ENCODE measurements at places on chromosomes 1 and 21.

- ATAC-seq = no peak
Observed at GRCh38 chr1:41741244-41741643, 177.5 kb downstream of the HIVEP3 start.

- ATAC-seq = no peak
Observed at GRCh38 chr1:3466366-3467075, 12.1 kb downstream of the ARHGEF16 start.

- no peak for ATAC-seq
Observed at GRCh38 chr1:119467219-119467618, 39.8 kb upstream of the HSD3B1 start.

DNA sequence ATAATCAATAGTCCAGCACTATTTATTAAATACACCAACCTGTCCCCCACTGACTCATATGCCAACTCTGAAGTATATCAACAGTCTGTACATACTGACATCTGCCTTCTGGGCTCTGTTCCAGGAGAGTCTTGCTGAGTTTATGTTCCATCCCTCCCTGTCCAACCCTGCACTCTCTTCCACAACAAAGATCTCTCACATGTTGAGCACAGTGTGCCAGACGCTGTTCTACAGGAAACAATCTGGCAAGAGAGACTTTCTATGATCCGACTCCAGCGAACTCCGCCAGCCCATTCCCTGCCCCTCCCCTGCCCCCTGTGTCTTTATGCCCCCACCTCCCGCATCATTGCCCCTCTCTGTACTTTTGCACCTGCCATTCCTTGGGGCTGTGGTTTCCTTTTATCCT is 3.4 kb downstream of the LACTBL1 start:
- no peak for ATAC-seq

DNA sequence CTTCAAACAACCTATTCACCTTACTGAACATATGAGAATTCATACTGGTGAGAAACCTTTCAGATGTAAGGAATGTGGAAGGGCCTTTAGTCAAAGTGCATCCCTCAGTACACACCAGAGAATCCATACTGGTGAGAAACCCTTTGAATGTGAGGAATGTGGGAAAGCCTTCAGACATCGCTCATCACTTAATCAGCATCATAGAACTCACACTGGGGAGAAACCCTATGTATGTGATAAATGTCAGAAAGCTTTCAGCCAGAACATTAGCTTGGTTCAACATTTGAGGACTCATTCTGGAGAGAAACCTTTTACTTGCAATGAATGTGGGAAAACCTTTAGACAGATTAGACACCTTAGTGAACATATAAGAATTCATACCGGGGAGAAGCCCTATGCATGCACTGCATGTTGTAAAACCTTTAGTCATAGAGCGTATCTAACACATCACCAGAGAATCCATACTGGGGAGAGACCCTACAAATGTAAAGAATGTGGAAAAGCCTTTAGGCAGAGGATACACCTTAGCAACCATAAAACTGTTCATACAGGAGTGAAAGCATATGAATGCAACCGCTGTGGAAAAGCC is 13.2 kb upstream of the EXO5 start:
- ATAC-seq = no peak

DNA sequence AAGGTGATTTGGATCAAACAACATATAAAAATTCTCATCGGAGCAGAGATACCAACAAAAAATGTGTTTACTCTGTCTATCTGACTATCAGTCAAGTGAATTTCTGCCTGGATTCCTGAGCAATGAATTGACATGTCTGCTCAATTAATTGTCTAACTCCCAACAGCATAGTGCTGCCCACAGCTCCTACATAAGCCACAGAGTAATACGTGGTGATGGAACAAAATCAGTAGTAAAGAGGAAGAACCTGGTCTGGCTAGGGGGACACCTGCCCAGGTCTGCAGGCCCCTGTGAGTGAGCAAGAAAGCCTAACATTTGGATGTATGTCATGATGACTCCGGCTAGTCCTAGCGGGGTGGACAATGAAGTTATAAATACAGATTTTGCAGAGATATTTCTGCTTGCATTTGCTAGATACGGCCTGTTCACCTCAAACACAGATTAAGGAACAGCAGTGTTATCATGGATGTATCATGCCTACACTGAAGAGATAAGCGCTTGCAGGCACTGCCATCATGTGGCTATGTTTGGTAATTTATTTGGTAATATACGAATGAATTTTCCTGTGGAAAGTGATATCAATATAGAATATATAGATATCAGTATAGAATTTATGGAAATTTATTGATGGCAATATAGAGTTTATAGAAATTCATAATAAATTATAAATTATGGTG is 69.6 kb upstream of the LRRC8B start:
- ATAC-seq = peak; percentile 62

GRCh38 chr21:46038871-46039397 is 57.4 kb downstream of the COL6A1 start:
- ATAC-seq = no peak
